Renal pelvis (tissue), 12 donors: ENCODE measurements at places on chromosomes 5 and 9.
A peak's percentile ranks its signal among the peaks of the same experiment; 100 is the strongest.

DNA sequence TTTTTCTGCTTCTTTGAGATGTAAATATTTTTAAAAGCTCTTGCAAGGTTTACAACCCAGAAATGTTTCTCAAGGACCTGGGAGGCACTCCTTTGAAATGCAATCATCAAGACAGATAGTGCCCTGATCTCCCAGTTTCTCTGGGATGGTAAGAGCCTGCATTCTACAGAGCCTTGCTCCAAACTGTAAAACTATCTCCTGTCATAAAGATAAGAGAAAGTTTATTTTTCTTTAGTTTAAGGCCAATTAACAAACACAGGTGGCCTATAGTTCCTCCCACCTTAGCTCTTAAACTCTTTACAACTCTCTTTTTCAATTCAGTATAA, 1231.1 kb upstream of the NUDT12 start:
- no peak for DNase-seq

DNA sequence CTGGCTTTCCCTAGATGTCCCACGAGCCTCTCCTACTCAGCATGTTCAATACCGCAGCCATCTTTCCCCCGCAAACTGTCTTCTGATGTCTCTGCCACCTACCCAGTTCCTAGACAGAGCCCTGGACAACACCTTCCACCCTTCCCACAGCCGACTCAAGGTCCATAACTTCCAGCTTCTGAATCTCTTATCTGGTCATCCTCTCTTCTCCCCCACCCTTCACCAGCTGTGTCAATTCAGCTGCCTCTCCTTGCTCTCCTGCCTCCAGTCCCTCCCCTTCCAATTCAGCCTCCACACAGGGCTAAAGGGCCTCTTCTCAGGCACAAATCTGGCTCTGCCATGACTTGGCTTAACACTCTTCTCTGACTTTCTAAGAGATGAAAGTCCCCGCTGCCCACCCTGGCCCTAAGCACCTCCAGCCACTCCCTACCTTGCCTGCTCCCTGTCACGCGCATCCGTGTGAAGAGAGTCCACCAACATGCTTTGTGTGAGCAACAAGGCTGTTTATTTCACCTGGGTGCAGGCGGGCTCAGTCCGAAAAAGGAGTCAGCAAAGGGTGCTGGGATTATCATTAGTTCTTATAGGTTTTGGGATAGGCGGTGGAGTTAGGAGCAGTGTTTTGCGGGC, 25.2 kb downstream of the AQP7 start:
- DNase-seq, result no peak

DNA sequence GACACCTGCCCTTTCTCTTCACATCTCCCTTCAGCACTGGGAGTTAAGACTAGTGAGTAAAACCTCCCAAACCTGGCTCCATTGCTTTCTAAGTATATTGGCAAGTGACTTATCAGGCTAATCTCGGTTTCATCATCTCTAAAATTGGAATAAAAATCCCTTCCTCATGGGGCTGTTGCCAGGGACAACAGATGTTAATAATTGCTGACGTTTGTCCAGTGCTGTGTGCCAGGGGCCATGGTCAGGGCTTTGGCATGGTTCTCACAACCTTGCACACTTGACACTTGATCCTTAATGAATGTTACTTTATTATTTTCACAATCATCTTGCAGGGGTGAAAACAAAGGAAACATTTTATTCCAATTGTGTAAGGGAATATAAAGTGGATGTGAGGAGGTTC, 1262.0 kb upstream of the WWC1 start:
- DNase-seq, result no peak

GRCh38 chr5:41457094-41457493, 53.3 kb downstream of the PLCXD3 start:
- DNase-seq, result no peak

GRCh38 chr5:27241564-27242257, 203.3 kb upstream of the CDH9 start:
- peak; percentile 72 for DNase-seq

- no peak for DNase-seq
These were observed 61.8 kb upstream of the LRRTM2 start for GRCh38 chr5:138936968-138937345.

DNA sequence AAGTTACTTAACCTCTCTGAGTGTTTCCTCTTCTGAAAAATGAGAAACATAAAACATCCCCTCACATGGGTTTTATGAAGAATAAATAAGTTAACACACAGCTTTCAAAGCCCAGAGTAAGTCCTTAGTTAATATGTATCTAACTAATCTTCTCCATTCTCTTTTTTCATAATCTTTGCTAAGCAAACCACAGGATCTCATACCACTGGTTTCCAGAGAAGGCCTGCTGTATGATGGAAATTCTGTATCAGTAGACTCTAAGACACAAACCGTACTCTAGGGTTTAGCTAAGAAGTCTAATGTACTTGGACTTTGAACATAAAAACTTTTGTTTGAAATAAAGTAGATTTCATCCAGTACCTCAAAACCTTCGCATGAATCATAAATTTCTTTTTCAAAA, 307.9 kb downstream of the SPOCK1 start:
- no peak for DNase-seq

DNA sequence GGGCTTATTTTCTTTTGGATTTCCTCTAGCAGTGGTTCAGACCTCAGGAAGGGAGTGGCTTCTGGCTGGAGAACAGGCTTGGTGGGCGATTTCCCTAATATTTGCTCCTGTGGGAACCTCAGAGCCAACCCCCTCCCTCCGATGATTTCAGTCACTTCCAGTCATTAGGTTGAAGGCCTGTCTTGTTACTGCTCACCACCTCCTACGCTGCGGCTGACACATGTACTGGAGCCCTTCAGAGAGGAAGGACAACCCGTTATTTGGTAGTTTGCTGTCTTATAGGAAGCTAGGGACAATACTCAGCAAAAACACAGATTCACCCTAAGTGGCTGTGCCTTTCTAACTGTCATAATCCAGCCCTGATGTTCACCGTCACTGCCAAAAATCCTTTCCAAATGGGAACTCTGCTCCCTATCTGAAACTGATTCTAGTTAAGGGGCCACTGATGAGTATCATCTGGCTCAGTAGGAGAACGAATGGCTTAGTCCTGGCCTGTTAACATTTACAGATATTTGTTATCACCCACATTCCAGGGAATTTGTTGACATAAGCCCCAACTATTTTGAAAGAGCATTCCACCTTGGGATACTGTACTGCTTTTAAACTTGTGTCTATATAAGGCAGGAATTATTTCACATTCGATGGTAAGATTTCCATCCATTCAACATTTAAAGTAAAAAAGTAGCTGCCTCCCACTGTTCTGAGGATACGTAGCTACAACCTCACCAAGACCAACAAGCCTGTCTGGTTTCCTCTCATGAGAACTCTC, 29.3 kb upstream of the ANKH start:
- DNase-seq, result no peak

DNA sequence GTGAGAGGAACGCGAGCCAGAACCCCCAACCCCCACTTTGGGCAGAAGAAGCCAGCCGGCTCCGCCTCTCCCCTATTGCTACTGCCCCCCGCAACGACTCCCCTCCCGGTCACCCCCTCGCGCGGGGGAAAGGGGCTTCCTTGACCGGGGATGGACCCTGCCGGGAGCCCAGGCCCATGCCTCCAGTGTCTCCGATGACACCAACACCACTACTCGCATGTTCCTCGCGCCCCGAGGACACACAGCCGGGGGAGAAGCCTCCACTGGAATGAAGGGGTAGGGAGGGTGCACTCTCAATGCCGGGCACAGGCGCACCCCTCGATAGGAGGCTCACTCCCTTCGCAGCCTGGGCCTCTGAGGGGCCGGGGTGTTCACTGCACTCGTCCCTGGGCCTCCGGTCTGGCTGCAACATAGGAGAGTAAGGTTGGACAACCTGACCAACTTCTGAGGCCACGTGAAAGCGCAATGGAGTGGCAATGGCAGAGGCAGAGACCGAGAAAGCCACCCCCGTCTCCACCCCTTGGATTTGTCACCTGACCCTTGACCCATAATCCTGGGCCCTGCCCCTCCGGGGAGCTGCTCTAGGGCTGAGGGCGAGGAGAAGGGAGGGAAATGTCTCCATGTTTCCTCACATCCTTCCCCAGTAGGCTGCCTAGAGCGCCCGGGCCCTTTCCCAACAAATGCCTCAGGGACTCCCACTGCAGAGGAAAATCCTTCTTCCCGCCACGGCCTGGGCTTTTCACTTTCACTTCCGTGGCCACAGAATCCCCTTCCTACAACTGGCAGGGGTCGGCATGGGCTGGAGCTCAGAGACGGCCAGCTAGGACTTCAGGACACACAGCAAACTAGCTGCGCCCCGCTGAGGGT, 1.1 kb upstream of the CNTFR start:
- no peak for DNase-seq

DNA sequence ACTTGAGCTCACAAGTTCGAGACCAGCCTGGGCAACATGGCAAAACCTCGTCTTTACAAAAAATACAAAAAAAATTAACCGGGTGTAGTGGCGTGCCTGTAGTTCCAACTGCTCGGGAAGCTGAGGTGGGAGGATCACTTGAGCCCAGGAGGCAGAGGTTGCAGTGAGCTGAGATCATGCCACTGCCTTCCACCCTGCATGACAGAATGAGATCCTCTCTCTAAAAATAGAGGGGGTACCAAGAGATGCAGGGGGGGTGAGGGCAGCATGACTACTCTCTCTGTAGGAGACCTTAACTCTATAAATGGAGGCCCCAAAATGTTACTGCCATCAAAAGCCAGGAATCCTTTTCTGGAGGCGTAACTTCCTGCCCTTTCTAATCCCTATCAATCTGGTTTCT, 243.9 kb downstream of the DOCK8 start:
- no peak for DNase-seq

DNA sequence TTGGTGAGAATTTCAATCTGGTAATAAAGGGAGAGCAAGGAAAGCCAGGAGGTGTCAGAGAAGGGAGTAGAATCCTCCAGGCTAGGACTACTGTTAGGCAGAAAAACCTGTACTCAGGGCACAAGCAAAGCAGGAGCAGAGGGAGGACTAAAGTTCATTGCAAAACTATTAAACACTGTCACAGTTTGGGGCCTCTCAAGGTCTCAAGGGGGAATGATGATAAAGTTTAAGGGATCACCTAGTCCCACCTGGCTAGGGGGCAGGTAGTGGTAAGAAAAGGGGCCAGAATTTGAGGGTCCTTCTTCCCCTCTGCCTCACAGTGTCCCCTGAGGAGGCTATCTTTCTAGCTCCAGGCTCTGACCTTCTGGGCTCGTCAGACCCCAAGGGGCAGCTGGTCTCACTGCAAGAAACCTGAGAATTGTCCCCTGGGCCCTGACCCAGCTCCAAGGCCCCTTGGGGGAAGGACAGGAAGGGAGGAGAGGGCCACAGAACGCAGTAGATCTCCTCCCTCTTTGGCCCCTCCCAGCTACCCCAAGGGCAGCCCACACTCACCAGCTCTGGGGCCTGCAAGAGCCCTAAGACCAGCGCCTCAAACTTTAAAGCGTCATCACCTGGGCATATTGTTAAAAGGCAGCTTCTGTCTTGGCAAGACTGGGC, 974 bp downstream of the CCDC69 start:
- no peak for DNase-seq

DNA sequence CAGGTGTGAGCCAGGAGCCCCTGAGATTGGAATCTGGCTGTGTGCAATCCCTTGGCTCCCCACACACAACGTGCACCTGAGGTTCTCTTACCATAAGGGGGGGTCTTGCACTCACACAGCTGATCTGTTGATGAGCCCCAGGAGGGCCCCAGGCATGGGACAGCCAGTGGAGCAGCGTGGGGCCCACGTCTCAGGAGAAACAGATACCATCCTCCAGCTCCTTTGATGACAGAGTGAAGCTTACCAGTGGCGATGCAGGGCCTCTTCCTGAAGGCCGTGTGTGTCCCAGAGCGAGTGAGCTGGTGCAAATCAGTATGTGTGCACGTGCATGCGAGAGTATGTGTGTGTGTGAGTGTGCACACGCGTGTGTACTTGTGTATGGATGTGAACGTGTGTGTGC, 287.4 kb downstream of the IRX1 start:
- DNase-seq, result no peak

DNA sequence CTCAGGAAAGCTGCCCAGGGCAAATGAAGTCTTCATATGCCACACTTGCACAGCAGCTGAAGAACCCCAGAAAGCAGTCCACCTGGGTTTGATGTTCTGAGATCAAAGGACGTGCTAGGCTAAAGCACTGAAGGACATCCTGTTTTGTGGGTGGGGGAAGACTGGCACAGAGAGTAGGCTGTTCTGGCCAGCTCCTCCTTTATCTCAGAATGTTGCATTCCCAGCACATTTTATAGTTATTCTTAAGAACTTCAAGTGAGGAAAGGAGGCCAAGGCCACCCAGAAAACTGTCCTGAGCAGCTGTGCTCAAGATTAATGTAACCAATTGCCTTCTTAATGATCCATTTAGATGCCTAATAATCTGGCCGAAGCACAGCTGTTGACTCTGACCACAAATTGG, 10.9 kb downstream of the SHOC1 start:
- DNase-seq, result no peak

- peak; percentile 38 for DNase-seq
These were observed 239.7 kb downstream of the MLLT3 start for GRCh38 chr9:20382460-20383071.

GRCh38 chr9:81684635-81685034, 4.7 kb downstream of the TLE1 start:
- DNase-seq, result no peak

- no peak for DNase-seq
These were observed 143.7 kb downstream of the ARHGAP26 start for GRCh38 chr5:142913728-142914338.

DNA sequence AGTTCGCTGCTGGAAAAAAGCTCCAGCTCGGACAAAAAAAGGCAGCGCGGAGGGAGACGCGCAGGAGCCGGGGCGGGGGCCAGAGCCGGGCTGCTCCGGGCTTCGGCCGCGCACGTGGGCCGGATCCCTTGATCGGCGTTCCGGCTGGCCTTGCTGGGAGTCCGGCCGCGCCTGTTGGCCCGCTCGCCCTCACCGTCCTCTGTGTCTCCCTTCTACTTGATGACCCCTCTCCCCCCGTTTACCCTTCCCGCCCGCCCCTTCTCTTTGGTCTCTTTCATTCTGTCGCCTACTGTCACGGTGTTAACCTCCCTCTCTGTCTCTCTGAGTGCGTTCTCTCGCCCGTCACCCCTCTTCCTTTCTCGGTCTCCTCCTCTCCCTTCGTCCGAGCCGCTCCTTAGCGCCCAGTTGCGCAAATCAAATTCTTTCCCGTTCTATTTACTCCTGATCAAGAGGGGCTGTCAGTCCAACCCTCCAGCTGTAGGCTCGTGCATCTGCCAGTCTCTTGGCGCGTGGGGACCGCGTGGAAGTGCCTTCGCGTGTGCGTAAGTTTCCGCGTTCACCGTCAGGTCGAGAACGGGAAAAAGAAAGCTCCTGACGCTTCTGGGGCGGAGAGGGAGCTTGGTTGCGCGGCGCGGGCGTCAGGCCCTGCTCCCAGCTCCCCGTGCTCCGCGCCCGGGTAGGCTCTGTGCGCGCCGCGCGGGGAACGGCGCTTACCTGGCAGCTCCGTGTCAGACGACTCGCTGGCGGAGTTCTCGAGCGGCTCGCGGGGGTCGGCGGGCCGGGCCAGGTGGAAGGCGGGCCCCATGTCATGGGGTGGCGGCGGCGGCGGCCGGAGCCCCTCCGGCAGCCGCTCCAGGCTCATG, 798 bp downstream of the PITX1 start:
- no peak for DNase-seq
